Activated T-helper 1 cell treated with Interleukin-2 at 50 U/mL for 16 hours (primary cell): ENCODE measurements at places on chromosomes 4 and X.

DNA sequence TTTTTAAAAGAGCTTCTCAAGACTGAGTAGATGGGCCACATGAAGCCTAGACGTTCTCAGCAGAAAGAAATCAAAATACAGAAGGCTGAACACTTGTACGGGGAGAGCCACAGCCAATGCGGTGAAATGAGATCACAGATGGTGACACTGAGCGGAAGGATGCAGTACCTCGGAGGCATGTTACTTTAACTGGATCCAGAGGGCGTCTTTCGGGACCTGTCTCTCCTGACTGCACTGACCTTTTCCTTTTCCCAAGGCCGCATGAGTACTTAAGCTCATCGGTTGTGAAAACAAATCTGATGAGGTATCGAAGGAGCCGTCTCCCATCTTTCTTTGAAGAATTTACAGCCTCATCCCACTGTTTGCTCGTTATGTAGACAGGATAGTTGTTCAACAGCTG lies 32.6 kb downstream of the BEND4 start:
- DNase-seq, result no peak

DNA sequence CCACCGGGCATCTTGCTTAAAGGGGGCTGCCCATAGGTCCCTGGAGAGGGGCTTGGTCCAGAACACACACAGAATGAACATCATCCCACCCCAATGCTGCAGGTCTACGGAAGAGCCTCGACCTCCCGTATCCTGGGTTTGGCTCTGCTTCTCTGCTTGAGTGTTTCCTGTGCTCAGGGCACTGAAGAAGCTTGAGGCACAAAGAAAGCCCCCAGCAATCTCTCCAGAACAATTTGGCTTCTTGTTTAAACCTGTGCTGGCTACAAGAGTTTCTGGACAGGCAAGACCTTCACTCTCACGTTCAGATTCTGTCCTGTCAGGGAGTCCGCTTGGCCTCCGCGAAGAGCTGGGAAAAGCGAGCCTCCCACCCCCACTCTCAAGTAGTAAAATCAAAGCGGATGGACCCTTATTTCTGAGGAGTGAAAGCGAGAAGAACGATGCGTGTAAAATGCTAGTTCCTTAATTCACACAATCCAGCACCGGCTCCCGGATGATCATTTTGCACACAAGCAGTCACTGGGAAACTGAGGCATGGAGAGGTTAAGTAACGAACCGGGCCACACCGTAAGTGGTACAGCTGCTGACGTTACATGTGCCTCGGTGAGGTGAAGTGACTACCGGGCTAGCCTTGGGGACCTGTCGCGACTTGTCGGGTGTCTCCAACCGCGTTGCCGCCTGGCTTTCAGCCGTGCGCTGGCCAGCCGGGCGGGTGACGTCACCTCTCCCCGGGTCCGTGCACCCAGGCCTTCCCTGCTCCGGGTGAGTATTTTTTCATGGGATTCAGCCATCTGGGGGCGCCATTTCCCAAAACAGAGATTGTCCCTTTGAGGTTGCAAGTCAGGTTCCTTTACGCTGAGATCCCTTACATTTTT lies 3.1 kb upstream of the SFRP2 start:
- DNase-seq, result no peak

DNA sequence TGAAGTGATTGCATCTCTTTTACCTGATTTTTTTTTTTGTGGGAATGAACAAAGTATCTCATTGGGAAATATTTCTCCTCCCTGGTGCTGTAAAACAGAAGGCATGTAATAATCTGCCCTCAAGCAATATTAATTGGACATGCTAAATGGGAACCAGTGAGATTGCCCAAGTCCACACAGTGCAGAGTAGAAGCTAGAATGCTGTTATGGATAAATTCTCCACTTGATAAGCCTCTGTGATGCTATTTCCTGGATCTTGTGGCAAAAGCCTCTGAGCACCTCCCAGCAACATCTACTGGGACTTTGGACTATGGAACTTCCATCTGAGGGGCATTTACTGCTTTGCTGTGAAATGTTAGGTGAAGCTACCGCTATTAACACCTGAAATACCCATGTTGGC lies 46.9 kb upstream of the YTHDC1 start:
- no peak for DNase-seq

- no peak for DNase-seq
Measured at GRCh38 chr4:20046179-20046578, 205.5 kb upstream of the SLIT2 start.

DNA sequence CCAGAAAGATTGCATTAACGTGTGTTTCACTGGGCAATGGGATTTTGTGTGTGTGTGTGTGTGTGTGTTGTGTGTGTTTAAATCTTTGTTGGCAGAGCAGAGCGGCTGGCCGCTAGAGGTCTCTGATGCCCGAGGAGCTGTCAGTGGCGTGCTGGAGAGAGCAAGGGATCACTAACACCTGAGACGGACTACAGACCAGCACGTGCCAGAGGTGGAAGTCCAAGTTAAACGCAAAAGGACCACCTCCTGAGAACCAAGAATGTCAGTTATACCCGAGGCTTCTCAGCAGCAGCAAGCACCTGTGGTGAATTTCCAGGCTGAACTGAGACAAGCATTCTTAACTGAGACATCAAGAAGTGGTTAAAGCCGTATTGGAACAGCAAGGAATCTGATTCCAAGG lies 9.0 kb upstream of the SLC25A14 start:
- DNase-seq, result no peak

DNA sequence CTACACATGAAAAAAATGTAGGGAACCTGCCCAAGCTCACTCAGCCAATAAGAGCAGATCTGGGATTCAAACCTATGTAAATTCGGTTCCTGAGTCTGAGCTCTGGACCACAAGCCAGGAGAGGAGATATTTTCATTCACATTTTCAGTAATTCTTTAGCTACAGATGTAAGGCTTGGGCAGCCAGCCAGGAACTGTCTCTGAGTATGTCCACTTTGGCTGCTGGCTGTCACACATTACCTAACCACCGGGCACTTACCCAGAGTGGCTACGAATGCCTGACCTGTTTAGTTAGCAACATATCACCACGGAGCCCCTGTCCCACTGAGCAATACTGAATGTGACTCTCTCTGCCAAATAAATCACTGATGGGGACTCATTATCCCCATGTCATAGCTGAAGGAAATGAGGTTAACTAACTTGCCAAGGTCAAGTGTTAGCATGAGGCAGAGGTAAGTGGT lies 15.3 kb downstream of the USP46 start:
- no peak for DNase-seq

GRCh38 chrX:86887341-86887740 lies 630.3 kb upstream of the KLHL4 start:
- DNase-seq, result no peak

GRCh38 chr4:81359207-81359606 lies 112.5 kb downstream of the RASGEF1B start:
- no peak for DNase-seq

DNA sequence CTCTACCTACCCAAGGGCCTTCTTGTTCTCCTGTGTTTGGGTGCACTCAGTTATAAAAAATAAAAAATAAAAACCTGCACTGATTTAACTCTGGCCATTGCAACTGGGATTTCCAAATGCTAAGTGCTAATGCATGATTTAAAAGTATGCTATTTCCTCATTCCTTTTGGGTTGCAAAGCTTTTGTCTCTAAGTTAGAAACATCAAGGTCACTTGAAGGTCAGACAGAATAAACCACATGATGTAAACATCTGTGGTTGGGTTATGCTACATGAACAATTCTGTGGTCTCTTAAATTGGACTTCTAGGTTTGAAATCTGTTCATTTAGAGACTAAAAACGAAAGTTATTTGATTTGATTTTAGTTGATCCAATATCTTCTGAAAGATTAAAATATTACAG lies 1547.4 kb upstream of the TENM3 start:
- DNase-seq, result no peak

GRCh38 chr4:88799900-88800299 lies 102.3 kb upstream of the NAP1L5 start:
- no peak for DNase-seq

GRCh38 chr4:11475871-11476270 lies 47.2 kb upstream of the HS3ST1 start:
- no peak for DNase-seq
